ENCODE measurements at places on chromosomes 12 and 14.

DNA sequence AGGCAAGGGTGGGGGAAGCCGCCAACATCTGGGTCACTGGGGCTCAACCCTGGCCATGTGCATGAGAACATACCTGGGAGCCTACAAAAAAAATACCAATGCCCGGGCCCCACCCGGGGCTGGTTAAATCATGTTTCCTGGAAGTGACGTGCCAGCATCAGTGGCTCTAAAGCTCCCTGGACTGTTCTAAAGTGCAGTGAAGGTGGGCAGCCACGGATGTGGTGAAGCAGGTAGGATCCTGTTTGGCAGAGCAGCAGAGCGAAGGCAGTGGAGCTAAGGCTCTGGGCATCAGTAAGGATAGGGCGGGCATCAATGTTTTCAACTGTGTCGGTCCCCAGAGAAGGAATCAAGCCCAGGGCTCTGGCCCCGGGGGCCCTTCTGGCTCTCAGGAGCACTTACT, 525 bp upstream of the GPR68 start:
- DNase-seq: no peak

GRCh38 chr12:132083614-132083940, 60.5 kb downstream of the DDX51 start:
- DNase-seq: no peak

DNA sequence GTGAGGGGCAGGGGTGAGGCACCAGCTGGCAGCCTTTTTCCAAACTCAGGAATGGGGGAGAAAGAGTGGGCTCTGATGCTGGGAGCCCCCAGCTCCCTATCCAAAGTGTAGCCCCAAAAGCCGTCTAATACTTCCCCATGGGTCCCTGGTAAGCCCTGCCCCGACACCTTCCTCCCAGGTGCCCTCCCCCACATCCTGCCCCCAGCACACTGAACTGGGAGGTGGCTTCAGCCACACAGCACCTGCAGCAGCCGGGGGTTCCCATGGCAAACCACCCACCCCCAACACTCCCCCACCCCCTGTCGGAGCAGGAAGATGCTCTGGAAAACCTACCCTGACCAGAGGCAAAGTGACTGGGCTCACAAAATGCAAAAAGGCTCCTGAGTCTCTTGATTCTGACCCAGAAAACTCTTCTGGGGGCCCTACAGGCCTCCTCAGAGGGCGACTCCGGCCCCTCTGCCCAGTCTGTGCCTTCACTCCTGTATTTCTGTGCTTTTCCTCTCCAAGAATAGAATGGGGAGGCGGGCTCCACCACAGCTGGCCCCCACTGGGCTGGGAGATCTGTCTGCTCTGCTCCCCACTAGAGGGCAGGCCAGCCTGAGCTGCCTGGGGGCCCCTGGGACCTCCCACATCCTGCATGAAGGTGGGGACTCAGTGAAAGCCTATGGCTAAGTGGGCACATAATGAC, 81.6 kb downstream of the ITPK1 start:
- DNase-seq: no peak

DNA sequence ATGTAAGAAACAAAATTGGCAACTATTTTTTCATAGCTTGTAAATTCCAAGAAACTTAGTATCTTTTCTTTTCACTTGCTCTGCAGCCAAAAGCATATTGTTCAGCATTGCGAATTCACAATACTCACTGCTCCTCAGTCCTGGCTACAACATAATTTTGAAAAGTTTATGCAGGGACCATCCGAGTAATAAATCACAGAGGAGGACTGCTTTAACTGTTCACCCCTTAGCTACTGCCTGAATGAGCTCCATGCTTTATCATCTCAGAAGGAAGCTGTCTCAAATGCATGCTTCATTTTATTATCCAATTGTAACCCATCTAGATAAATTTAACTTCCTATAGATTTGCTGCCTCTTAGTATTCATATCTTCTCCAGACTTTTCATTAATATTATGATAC, 827.8 kb downstream of the DIO2 start:
- DNase-seq: no peak

GRCh38 chr14:57346741-57347140, 43.6 kb upstream of the NAA30 start:
- no peak for DNase-seq

- DNase-seq: no peak
Observed at GRCh38 chr12:23098517-23098916, 473.5 kb downstream of the ETNK1 start.

Measured in SK-N-MC (cell line).